ENCODE measurements at places on chromosomes 2 and 18.

- no peak overlapping the region for H3K27ac ChIP-seq
- peaks cover 3% of the 10 kb centered on the region for H3K36me3 ChIP-seq
- no peak for DNase-seq
- H3K4me1 ChIP-seq: no peaks in the 10 kb centered on the region
- H3K4me3 ChIP-seq: no peak overlapping the region
Measured at GRCh38 chr18:22977847-22978701, 44.9 kb downstream of the RBBP8 start.

GRCh38 chr2:108547606-108548005, 13.3 kb downstream of the LIMS1 start:
- no peak overlapping the region for H3K4me3 ChIP-seq
- no peak for DNase-seq
- H3K36me3 ChIP-seq: no peaks in the 10 kb centered on the region
- H3K4me1 ChIP-seq: no peaks in the 10 kb centered on the region

GRCh38 chr2:15744820-15745219, 153.2 kb downstream of the DDX1 start:
- no peak overlapping the region for H3K4me3 ChIP-seq
- no peaks in the 10 kb centered on the region for H3K27me3 ChIP-seq
- H3K36me3 ChIP-seq: no peaks in the 10 kb centered on the region

- H3K4me3 ChIP-seq: no peak overlapping the region
- no peak for DNase-seq
- no peaks in the 10 kb centered on the region for H3K36me3 ChIP-seq
- no peaks in the 10 kb centered on the region for H3K4me1 ChIP-seq
- H3K27me3 ChIP-seq: no peaks in the 10 kb centered on the region
Measured at GRCh38 chr2:204503869-204504268, 41.4 kb upstream of the PARD3B start.

GRCh38 chr2:205858881-205859441, 176.7 kb downstream of the NRP2 start:
- H3K36me3 ChIP-seq: no peaks in the 10 kb centered on the region
- H3K27me3 ChIP-seq: no peaks in the 10 kb centered on the region
- H3K4me1 ChIP-seq: no peaks in the 10 kb centered on the region
- no peak for DNase-seq

DNA sequence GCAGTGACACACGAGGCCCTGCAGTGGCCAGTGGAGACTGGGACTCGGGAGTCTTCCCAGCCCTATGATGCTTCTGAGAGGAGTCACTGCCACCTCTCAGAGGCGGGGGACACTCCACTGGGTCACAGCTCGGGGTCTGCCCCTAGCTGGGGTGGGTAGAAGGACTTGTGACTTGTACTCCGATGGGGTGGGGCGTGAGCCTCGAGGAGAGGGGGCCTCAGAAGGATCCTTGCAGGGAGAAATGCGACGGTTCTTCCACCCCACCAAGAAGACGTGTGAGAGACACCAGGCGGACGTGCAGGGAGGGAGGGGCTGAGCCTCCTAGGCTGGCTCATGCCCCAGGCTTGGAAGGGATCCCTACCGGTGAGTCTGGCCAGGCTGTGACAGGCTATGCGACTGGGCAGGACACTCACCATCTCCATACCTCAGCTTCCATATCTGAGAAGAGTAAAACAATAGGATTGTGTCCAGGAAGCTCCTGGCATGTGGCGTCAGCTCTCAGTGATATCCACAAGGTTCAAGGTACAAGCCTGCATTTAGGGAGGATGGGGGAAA, 11.1 kb upstream of the OTOS start:
- H3K36me3 ChIP-seq: no peaks in the 10 kb centered on the region
- DNase-seq: no peak
- H3K27me3 ChIP-seq: peaks cover 53% of the 10 kb centered on the region
- no peaks in the 10 kb centered on the region for H3K4me1 ChIP-seq
- no peak overlapping the region for H3K4me3 ChIP-seq

DNA sequence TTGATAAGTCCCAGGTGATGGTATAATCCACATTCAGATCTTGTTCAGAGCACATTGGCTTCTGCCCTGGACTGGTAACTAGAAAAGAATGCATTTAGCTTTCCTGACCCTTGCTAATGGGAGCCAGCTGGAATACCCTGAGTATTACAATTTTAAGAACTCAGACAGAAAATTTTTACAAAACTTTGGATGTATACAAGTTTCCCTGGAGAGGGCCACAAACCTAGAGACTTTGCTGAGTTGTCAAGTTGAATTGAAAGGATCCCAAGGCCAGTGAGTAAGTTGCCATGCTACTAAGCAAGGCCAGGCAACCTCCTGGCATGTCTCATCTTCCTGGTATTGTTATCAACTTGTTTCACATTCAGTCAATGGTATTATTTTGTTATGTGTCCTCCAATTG, 20.0 kb upstream of the NABP1 start:
- DNase-seq: no peak
- no peaks in the 10 kb centered on the region for H3K36me3 ChIP-seq
- no peak overlapping the region for H3K4me3 ChIP-seq
- H3K4me1 ChIP-seq: no peaks in the 10 kb centered on the region
- H3K27ac ChIP-seq: no peak overlapping the region
- no peaks in the 10 kb centered on the region for H3K27me3 ChIP-seq

DNA sequence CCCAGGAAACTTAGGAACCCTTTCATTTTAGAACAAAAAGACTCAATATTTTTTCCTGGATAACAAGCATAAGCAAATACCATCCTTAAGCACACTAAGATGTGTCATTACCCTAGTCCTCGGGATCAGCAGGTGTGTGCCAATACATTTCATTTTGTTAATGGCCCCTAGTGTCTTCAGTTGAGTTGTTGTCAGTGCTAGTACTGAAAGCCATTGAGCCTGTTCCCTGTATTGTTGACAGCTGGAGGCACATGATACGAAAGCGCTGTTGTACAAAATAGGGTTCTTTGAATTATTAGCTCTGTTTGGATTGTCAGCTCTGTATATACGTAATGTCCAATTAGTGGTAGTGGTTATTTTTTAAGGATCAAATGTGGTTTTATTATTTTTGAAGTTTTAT, 29.5 kb downstream of the VAPA start:
- H3K4me1 ChIP-seq: no peaks in the 10 kb centered on the region
- H3K27me3 ChIP-seq: no peaks in the 10 kb centered on the region
- no peak overlapping the region for H3K27ac ChIP-seq
- no peak overlapping the region for H3K4me3 ChIP-seq
- H3K36me3 ChIP-seq: peaks cover 9% of the 10 kb centered on the region

- no peaks in the 10 kb centered on the region for H3K4me1 ChIP-seq
- H3K36me3 ChIP-seq: 0 out of 2 replicates have a peak, but pooled peaks cover under 1% of the 10 kb centered on the region
- H3K27ac ChIP-seq: peak overlapping the region; percentile 90
- DNase-seq: peak; percentile 7
- H3K27me3 ChIP-seq: no peaks in the 10 kb centered on the region
Measured at GRCh38 chr2:99338029-99338585, 918 bp downstream of the EIF5B start.

DNA sequence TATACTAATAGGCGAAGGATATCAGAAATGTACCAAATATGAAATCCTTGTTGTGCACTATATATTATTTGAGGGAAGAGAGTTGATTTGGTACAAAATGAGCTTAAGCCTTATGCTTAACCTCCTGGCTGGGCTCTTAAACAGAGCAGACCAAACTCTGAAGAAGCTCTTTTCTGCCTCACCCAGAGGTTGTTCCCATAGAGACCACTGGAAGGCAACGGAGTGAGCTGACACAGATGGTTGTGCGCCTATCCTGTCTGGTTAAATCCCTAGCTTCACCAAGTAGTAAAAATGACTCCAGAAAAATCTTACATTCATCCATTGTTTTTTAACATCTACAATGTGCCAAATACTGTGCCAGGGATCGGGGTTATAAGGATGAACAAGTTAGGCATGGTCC, 55.9 kb upstream of the NOL4 start:
- no peak overlapping the region for H3K4me3 ChIP-seq
- DNase-seq: no peak
- H3K4me1 ChIP-seq: no peaks in the 10 kb centered on the region
- no peaks in the 10 kb centered on the region for H3K36me3 ChIP-seq
- H3K27me3 ChIP-seq: no peaks in the 10 kb centered on the region

DNA sequence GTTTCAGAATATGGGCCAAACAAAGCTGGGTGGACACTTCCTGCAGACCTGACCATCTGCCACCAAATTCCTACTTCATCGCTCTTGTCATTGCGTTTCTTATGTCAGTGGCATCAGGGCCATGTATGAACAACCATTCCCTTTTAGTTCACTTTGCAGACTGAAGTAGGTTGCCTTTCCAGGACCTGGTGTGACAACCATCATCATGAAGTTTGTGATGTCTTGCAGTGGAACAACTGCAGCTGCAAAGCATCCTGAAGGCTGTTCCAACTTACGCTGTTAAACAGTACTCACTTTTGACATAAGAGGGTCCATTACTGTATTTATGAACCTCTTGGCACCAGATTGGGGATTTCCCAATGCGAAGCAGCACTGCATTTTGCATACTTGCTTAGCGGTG, 511.6 kb downstream of the ARHGAP15 start:
- no peak overlapping the region for H3K27ac ChIP-seq
- no peaks in the 10 kb centered on the region for H3K4me1 ChIP-seq
- no peaks in the 10 kb centered on the region for H3K36me3 ChIP-seq
- DNase-seq: no peak

- no peak overlapping the region for H3K4me3 ChIP-seq
- H3K27me3 ChIP-seq: no peaks in the 10 kb centered on the region
- no peaks in the 10 kb centered on the region for H3K36me3 ChIP-seq
- H3K27ac ChIP-seq: no peak overlapping the region
- no peaks in the 10 kb centered on the region for H3K4me1 ChIP-seq
Measured at GRCh38 chr2:36338827-36339145, 16.8 kb upstream of the CRIM1 start.

- no peaks in the 10 kb centered on the region for H3K4me1 ChIP-seq
- no peak overlapping the region for H3K4me3 ChIP-seq
- no peak for DNase-seq
- H3K36me3 ChIP-seq: no peaks in the 10 kb centered on the region
- no peaks in the 10 kb centered on the region for H3K27me3 ChIP-seq
Measured at GRCh38 chr2:220619525-220620220, 952.4 kb downstream of the EPHA4 start.

DNA sequence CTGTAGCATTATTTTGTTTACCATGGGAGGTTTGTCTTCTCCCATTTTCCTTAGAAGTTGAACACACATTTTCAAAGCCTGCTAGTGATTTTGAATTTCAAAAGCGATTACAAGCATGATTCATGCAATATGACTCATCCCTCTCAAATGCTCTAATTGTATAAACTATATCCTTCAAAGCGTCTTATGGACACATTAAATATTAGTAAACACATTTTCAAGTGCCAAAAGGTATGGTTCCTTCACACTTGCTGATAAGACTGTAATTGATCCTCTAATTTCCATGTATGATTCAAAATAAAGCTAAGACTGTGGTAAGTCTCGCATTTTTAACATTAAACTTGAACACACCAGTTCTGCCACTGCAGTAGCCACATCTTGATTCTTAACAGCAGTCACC, 512.9 kb downstream of the LRRTM4 start:
- no peak overlapping the region for H3K4me3 ChIP-seq
- no peaks in the 10 kb centered on the region for H3K36me3 ChIP-seq
- no peaks in the 10 kb centered on the region for H3K4me1 ChIP-seq
- no peaks in the 10 kb centered on the region for H3K27me3 ChIP-seq

- no peak overlapping the region for H3K27ac ChIP-seq
- H3K4me3 ChIP-seq: no peak overlapping the region
- H3K4me1 ChIP-seq: peaks cover 5% of the 10 kb centered on the region
Measured at GRCh38 chr2:181041661-181042060, 61.3 kb downstream of the UBE2E3 start.

GRCh38 chr2:185771396-185771795, 32.8 kb downstream of the FSIP2 start:
- no peak for DNase-seq
- H3K27me3 ChIP-seq: no peaks in the 10 kb centered on the region
- H3K4me1 ChIP-seq: no peaks in the 10 kb centered on the region
- H3K4me3 ChIP-seq: no peak overlapping the region
- no peak overlapping the region for H3K27ac ChIP-seq
- H3K36me3 ChIP-seq: no peaks in the 10 kb centered on the region

DNA sequence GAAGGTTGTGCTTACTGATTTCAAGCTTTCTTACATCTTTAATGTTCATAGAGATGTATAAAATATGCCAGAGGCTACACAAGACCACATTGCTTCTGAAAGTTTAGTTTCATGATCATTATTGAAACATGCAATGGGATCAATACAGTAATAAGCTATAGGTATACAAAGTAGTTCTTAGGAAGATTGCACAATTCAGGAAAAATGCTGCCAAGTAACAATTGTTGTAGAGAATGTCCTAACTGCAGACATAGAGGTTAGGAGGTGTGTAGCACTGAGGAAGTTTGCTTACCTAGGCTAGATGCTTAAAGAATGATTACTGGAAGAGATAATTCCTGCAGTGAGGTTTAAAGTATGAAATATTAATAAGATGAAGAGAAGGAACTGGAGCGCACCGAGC, 259.5 kb upstream of the CYRIA start:
- no peak overlapping the region for H3K27ac ChIP-seq
- no peaks in the 10 kb centered on the region for H3K36me3 ChIP-seq
- no peaks in the 10 kb centered on the region for H3K4me1 ChIP-seq
- no peak overlapping the region for H3K4me3 ChIP-seq
- DNase-seq: no peak
- H3K27me3 ChIP-seq: no peaks in the 10 kb centered on the region

Data from MM.1S (cell line).